Cortex of kidney (tissue), 1 donor: ENCODE measurements at places on chromosomes 13 and 19.

DNA sequence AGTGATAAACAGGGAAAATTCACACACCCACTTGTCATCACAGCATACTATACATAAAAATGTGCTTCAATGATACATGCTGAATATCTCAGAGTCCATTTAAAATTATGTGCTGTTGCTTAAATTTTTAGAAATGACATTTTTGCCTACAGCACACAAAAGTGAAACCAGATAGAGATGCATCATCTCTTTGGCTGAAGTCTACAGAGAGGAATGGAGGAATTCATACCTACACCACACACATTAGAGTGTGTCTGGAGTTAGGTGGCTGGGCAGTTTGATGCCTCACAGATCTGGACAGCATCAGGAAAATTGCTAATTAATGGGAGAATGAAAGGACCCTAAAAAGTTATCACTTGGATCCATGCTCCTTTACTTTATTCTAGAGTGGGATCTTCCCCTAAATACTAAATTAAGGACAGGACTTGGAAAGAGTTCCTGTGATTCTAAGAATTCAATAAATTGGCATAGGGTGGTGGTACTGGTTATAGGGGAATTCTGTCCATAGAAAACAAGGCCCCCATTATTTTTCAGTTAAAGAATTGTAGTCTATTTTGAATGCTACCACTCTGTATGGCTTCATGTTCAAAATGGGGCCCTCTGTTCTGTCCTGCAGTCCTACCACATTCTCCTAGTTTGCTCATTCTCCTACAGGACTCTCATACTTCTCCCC is 41.3 kb downstream of the RCBTB2 start:
- DNase-seq: no peak

DNA sequence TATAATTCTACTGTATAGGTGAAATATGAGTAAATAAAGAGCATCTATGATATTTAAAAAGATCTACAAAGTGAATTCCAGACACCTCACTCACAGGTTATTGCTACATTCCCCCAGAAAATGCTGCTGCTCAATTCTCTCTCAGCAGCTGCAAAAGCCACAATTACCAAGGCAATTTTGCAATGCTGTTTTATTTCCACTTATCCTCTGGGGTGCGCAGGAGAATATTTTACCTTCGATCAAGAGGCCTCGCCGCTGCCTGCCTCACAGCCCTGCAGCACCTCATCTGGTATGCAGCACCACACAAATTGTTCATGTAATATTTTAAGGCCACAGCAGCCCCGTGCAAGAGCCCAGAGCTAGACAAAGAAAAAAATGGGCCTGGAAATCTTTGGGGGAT is 333.2 kb downstream of the DNAJC15 start:
- no peak for DNase-seq

GRCh38 chr19:3750211-3750610 is 11.3 kb downstream of the APBA3 start:
- DNase-seq: no peak

- no peak for DNase-seq
Observed at GRCh38 chr19:33204136-33204973, 10.2 kb downstream of the LRP3 start.
